ENCODE measurements at places on chromosomes 1 and 21.

- no peak for DNase-seq
Observed at GRCh38 chr1:55034476-55035133, 4.7 kb upstream of the PCSK9 start.

GRCh38 chr1:8679395-8679800 is 138.0 kb downstream of the RERE start:
- DNase-seq, result no peak

- no peak for DNase-seq
Observed at GRCh38 chr1:151811181-151811580, 6.0 kb upstream of the LINGO4 start.

DNA sequence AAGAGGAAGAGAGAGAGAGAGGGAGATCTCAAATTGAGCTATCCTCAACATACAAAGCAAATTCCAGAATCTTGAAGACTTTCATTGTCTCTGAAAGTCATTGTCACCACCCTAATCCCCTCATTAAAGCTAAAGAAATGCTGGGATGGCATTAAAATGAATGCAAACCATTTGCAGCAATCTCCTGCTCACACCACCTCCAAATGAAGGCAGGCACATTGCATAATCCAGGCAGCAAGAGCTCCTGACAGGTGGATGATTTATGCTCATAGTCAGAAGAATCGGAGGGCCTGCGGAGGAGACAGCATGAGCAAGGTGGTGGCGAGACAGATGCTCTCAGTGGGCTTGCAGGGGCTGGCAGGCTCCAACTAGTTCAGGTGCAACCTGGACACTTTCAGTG is 90.2 kb downstream of the ESRRG start:
- DNase-seq, result no peak

- DNase-seq, result no peak
Observed at GRCh38 chr1:200969726-200970561, 53.6 kb downstream of the KIF21B start.

DNA sequence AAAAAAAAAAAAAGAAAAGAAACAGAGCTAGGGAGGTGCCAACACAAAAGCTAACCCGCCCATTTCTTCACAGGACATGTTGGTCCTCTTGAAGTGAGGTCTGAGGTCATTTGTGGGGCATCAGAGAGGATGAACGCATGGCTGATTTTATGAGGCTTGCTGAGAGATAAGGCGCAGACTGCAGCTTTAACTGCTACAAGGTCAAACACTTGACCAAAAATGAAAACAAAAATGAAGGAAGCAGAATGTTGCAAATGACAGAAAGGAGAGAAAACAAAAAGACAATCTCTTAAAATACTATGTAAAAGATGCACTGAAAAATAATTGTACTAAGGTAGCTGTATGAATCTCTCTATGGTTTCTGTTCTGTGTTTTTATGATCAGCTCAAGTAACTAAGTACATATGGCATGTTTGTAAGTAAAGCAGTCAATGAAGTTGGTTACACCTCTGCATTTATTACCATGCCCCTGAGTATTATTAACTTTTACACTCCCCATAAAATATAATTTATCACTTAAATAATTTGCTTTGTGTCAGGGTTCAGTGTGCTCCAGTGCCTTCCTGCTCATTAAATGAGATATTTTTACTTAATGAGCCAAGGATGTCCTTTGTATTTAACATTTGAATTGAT is 249.1 kb upstream of the NR5A2 start:
- DNase-seq, result no peak

- peak; percentile 28 for DNase-seq
Observed at GRCh38 chr1:36321119-36321951, 2.1 kb downstream of the EVA1B start.

- DNase-seq, result no peak
Observed at GRCh38 chr1:68758666-68759209, 261.9 kb upstream of the DEPDC1 start.

DNA sequence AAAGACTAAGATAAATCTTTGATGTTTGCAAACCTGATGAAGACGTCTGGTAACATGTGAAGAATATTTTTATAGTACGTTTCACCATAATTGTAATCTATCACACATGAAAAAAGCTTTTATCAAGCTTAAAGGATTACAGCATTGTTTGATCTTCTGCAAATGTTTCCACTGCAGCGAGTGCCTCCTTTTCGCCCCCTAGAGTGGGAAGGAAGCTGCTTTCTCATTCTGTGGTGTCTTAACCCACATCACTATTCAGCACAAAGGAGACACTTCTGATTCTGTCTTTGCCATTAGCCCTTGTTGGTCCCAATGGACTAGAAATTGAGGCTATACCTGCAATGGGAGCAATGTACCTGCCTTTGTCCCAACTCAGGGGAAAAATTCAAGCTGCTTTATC is 46.0 kb upstream of the IL12RB2 start:
- DNase-seq, result no peak

- DNase-seq, result no peak
Observed at GRCh38 chr1:202291961-202292712, 49.6 kb downstream of the UBE2T start.

- no peak for DNase-seq
Observed at GRCh38 chr1:234409328-234409727, 36.1 kb downstream of the COA6 start.

DNA sequence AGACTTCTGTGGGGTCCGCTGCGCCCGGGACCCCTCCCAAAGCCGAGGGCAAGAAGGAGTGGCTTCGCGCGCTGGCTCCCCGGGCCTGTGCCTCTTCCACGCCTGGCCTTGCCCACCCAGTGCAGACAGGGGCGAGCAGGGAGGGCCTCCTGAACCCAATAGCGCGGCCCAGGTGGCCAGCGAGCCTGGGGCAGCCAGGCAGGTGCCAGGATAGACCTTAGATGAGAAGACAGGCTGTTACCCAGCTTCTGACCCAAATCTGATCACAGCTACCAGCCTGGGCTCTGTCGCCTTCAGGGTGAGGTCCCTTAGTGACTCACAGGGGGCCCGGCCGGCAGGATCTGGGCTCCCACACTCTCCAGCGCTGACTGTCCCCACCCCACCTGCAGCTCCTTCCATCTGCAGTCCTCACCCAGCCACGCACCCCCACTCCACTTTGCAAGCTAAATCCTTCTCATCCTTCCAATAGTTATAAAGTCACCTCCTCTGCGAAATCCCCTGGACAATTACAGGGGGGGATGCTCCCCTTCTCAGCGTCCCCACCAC is 9.6 kb downstream of the CLEC20A start:
- DNase-seq, result no peak

GRCh38 chr1:236021424-236022135 is 43.3 kb downstream of the NID1 start:
- DNase-seq, result no peak

GRCh38 chr1:51871351-51871975 is 7.1 kb downstream of the NRDC start:
- DNase-seq, result no peak

- peak; percentile 18 for DNase-seq
Observed at GRCh38 chr1:67687649-67688048, 2.6 kb downstream of the GADD45A start.

DNA sequence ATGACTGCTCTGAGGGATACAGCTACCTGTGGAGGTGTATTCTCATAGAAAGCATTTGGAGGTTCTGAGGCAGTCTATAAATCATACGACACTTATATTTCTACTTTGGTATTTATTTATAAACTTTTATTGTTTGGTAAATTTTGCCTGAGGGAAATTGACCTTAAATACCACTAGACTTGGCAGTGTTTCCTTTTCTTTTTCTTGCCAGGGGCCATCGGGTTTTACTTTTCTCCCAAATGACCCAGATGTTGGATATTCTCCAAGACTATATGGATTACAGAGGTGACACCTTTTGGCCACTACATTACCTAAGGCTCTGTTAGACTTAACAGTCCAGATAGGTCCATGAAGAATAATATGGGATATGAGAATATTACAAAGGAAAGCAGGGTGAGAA is 28.2 kb downstream of the CHD1L start:
- DNase-seq, result no peak

DNA sequence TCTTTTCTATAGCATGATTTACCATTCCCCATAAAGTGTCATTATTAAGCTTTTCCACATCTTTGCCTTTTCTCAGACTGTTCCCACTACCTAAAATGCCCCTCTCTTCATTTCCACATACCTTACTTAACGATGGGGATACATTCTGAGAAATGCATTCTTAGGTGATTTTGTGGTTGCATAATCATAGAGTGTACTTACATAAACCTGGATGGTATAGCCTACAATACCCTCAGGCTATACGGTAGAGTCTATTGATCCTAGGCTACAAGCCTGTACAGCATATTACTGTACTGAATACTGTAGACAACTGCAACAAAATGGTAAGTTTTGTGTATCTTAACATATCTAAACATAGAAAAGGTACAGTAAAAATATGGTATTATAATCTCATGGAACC is 54.8 kb upstream of the MUTYH start:
- no peak for DNase-seq

GRCh38 chr21:34915364-34915841 is 133.7 kb downstream of the RUNX1 start:
- DNase-seq, result no peak

GRCh38 chr1:105427543-105427942 is 1628.9 kb upstream of the PRMT6 start:
- peak; percentile 67 for DNase-seq

GRCh38 chr1:225461533-225462428 is 33.9 kb upstream of the LBR start:
- DNase-seq, result no peak

GRCh38 chr1:198125995-198126735 is 30.6 kb upstream of the NEK7 start:
- no peak for DNase-seq

GRCh38 chr1:221823149-221823548 is 81.3 kb upstream of the DUSP10 start:
- no peak for DNase-seq

DNA sequence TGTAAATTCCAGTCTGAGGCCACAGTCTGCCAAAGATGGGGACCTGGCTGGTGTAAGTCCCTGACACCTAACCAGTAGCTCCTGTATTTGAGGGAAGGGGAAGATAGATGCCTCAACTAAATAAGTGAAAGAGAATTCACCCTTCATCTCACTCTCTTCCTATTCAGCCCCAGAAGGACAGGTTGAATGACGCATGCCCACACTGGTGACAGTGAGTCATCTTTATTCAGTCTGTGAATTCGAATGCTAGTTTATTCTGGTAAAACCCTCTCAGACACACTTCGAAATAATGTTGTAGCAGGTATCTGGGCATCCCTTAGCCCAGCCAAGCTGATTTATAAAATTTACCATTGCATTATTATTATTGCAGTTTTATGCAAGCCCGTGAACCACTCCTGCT is 617.0 kb upstream of the PRMT6 start:
- DNase-seq, result no peak

- no peak for DNase-seq
Observed at GRCh38 chr1:168091063-168091462, 45.7 kb downstream of the GPR161 start.

DNA sequence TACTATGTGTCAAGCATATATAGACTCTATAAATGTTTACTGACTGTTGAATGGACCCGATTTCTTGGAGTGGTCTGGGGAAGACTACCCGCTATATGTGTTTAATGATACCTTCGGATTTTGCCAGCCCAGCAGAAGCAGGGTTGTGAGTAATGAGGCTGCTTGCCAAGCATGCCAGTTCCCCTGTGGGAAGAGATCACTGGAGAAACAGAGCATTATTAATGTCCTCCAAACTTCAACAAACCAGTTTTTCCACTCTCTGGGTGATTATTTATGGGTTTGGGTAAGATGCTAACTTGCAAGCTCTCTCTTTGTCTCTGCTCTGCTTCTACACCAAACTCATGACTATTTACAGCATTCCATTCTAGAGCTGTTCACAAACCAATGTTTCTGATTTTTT is 25.1 kb upstream of the PHGDH start:
- no peak for DNase-seq

DNA sequence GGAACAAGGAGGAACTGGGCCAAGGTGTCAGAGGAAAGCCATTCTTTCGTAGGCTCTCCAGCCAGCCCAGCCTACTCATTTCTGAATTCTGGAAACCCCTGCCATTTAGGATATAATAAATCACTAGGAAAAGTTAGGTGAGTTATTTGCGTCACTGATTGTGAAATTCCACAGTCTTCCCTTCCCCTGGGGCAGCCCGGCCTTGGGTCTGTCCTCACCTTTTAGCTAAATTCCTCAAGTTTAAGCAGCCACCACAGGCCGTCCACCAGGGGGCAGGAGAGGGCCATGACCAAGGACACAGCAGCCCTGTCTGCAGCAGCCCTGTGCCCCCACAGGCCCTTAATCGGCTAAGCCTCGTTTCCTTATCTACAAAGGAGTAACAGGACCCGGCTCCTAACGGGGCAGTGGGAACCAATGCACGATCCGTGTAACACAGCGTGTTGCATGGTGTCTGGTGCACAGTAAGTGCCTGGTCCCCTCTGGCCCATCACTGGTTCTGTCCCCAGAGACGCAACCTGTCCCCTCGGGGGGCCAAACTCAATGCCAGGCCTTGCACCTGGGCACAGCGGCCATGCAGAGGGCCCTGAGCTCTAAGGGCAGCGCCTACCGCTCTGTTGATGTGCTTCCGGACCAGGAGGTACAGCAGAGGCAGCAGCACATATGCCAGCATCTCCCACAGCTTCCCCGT is 18.1 kb downstream of the GPR157 start:
- DNase-seq, result peak; percentile 83

DNA sequence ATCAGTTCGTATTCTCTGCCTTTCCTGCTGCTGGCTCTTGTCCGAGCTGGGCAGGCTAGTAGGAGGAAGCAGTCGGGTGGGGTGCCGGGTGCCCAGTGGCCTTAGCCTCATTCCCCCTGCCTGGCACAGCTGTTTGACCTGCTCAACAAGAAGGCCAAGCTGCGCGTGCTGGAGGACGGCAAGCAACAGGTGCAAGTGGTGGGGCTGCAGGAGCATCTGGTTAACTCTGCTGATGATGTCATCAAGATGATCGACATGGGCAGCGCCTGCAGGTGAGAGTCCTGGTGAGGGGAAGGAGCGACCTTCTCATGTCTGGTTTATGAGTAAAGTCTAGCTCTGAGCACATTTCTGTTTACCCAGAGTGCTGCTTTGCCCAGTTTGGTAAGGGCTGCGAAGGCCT is 16.3 kb upstream of the RPS8 start:
- no peak for DNase-seq

DNA sequence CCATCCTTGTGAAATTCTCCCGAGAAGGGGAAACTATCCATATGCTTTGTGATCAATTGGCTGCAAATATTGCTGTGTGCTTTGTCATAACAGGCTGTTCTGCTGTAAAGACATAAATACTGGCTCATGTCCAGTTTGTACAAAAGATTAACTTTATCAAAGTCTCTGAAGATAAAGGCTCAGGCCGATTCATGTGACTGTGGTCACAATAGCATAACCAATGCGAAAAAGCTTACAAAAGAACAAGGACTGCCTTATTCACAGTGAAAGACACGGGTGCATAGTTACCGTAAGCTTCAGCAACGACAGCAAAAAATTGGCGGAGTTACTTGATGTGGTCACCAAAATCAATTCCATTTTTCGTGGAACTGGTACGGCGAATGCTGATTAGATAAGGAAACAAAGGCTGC is 173.6 kb upstream of the CHRM3 start:
- no peak for DNase-seq

- DNase-seq, result peak; percentile 3
Observed at GRCh38 chr1:103492003-103492625, 33.4 kb upstream of the RNPC3 start.

All from MV-4-11 (cell line).